AG20443 (cell line): ENCODE measurements at places on chromosomes 16 and 17.
A peak's percentile ranks its signal among the peaks of the same experiment; 100 is the strongest.

DNA sequence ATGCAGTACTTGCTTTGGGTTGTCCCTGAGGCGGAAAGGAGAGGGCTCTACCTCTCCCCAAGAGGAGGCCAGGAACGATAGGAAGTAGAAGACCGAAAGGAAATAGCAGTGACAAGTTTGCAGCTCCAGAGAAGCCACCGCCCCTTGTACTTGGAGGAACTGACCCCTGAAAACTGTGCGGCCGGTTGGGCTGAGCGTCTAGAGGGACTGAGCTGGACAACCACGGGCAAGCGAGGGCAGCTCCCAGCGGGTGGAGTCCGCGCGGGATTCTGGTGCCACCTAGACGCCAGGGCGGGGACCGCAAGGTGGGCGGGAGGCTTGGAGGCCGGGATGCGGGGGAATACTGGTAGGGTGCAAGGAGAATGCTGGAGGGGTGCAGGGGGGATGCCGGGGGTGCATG is 1.3 kb upstream of the SLC6A4 start:
- peak; percentile 80 for DNase-seq

DNA sequence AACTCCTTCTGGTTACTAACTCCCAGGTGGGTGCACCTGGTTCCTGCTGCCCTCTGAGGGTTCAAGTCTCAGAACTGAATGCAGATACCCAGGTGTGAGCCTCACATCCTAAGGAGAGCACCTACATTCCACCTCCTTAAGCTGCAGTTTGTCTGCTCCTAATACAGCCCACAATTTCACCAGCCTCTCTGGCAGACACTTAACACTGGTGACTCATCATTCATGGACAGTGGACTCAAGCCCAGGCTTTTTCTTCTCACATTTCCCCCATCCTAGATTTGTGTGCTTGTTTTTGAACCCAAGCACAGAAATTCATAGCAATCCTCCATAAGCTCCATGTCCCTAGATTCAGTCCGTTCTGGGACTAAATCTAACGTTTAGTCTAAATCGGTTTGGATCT is 7.0 kb upstream of the MAF start:
- peak; percentile 67 for DNase-seq

DNA sequence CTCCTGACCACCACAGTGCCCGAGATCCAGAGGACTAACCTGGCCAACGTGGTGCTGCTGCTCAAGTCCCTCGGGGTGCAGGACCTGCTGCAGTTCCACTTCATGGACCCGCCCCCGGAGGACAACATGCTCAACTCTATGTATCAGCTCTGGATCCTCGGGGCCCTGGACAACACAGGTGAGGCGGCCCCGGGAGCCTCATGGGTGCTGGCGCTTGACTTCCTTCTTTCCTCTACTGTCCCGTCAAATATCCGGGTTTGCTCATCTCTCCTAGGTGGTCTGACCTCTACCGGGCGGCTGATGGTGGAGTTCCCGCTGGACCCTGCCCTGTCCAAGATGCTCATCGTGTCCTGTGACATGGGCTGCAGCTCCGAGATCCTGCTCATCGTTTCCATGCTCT is 13.7 kb downstream of the DHX38 start:
- DNase-seq: no peak

DNA sequence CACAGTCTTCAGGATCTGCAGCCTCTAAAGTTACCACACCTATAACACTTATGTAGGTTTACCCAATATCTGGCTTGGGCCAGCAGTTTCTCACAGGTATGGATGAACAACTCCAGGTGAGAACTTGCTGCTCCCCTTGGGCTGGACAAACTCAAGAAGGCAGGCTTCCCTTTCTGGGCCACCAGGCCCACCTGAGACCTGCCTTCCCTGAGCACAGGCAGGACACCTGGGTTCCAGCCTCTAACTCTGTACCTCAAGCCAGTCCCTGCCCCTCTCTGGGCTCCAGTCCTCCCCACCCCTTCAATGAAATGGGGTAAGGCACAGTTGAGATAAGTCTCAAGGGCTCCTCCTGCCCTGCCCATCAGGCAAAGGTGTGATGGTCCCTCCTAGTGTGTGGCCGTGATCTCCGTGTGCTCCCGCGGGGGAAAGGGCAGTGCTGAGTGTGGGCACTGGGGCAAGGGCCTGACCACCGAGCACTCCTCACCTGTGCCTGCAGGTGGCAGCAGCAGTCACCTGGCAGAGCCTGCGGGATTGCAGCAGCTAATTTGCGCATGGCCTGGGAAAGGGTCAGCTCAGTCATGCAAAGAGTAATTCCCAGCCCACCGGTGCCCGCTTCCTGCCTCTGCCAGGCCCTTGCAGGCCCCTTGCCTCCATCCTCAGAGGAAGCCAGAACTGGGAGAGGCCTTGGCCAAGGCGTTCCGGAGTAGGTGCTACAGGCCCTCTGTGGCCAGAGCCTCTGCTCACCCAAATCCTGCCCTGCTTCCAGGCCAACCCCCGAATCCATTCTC is 28.2 kb upstream of the ADGRG1 start:
- peak; percentile 64 for DNase-seq

DNA sequence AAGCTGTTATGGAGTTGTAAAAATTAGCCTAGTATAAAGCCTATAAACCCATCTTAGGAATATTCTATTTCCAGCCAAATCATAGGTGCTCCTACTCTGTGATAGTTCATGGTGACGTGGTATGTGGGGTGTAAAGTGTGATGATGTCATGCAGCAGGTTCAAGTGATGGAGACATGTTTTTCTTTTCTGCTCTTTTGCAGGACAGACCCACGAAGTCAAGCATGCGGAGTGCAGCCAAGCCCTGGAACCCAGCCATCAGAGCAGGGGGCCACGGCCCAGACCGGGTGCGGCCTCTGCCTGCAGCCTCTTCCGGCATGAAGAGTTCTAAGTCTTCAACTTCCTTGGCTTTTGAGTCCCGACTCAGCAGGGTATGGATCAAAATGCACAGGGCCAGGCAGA is 87.3 kb downstream of the SPECC1 start:
- DNase-seq: no peak

GRCh38 chr17:79473111-79473875 is 137.6 kb downstream of the RBFOX3 start:
- no peak for DNase-seq

- DNase-seq: no peak
These were observed 288.3 kb downstream of the CNTNAP4 start for GRCh38 chr16:76565542-76565941.

- DNase-seq: no peak
These were observed 16.0 kb upstream of the WDR45B start for GRCh38 chr17:82664276-82664575.

- DNase-seq: no peak
These were observed 4.6 kb downstream of the PDF start for GRCh38 chr16:69325784-69326171.

DNA sequence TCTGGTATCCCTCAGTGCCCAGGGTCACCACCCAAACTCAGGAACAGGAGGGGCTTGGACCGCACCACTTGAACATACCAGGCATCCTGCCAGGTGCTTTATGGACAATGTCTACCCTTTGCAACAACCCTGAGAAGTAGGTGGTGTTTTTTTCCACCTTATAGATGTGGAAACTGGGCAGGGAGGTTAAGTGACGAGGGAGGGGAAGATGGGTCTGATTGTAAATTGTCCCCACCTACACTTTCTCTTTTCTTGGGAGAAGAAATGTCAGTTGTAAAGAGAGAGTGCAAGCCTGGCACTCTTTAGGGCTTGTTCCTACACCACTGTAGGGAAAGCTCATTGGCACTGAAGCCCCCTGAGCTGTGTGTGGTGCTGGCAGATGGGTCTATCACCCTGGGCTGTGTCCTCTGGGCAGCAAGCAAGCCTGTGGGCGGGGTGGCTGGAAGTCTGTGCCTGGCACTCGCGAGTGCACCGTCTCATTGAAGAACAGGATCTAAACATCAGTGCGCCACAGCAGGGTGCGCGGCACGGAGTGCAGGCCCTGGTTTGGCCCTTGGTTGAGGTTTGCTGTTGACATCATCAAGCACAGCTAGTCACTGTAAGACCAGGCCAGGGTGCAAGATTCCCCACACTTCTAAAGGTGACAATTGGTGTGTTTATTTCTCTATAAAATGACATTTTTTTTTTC is 15.1 kb downstream of the NOD2 start:
- no peak for DNase-seq

DNA sequence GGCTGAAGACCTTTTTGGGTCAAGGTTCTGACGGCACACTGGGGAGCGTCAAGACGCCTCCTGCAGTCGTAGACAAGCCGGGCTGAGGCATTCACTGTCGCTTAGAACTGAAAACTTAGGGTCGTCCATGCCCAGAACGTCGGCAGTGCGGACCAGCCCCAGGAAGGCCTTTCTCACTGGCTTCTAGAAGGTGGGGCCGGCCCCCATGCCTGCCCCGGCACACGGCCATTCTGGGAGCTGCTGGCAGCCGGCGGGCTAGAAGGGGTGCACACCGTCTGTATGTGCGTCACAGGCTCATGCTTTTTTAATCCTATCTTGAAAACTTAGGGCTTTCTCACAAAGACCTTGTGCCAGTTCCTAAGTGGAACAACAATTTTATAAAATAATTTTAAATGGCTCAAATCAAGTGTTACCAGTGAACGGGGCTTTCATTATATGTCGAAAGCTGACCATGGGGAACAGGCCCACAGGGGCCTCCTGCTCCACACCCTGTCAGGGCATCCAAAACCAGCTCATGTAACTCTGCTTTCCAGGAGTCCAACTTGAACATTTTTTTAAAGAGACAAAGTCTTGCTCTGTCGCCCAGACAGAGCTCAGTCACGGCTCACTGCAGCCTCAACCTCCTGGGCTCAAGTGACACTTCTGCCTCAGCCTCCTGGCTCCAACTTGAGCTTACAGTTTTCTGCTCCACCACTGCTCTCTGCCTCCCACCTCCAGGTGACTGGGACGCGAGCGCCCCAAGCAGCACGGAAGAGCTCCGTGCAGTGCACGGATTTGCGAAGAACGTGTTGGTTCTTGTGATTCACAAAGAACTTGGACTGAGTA is 111.2 kb downstream of the ANKRD11 start:
- DNase-seq: peak; percentile 52

DNA sequence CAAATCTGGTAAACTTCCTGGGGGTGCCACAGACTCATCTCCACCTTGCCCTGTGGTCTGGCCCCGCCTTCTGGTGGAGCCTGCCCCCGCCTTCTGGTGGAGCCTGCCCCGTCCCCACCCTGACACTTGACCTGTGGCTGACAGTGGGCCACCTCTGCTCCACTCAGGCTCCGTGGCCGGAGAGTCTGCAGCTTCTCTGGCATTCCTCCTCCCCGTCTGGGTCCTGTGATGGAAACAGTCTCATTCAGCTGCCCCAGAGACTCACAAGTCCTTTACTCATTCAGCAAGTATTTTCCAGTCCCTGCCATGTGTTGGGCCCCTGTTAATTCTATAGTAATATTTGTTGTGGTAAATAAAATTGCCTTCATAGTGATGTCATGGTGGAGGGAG is 21.0 kb upstream of the G6PC1 start:
- DNase-seq: peak; percentile 78

GRCh38 chr17:74646231-74646630 is 22.7 kb upstream of the CD300E start:
- DNase-seq: no peak
